Bronchial epithelial cell (primary cell): ENCODE measurements at places on chromosomes 3 and 15.
A peak's percentile ranks its signal among the peaks of the same experiment; 100 is the strongest.

GRCh38 chr15:45023659-45024225 is 747 bp downstream of the SORD start:
- peak; percentile 27 for DNase-seq

- DNase-seq = peak; percentile 26
Observed at GRCh38 chr15:96070636-96071035, 259.9 kb upstream of the NR2F2 start.

DNA sequence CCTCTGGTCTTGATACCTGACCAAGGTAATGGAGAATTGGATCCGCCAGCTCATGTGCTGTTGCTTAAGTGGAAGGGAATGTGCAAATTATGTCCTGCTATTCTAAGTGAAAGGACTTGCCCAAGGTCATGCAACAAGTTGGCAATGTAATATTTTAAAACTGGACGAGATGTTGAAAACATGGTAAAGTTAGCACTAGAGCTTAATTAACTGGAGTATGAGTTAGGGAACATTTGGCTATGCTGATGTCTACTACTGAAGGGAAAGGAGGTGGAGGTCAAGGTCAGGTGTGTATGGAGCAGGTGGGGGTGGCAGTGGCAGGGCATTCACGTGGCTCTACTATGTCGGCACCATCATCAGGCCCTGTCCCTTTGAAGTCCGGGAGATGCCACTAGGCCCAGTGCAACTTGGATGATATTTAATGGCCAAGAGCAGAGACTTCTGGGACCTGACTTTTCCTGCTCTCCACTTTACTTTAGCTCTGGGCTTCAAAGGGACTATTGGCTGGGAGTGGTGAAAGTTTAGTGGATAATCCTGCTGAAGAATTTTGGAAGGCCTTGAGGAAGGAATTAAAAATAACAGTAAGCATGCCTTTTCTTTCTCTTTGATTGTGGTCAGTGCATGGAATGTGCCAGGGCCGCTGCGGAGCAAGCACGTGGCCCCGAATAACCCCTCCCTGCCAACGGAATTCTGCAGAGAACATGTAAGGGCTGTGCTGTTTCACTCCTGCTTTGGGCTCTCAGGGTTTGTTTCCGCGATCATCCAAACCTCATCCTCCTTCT is 14.9 kb downstream of the SMAD3 start:
- DNase-seq = no peak

DNA sequence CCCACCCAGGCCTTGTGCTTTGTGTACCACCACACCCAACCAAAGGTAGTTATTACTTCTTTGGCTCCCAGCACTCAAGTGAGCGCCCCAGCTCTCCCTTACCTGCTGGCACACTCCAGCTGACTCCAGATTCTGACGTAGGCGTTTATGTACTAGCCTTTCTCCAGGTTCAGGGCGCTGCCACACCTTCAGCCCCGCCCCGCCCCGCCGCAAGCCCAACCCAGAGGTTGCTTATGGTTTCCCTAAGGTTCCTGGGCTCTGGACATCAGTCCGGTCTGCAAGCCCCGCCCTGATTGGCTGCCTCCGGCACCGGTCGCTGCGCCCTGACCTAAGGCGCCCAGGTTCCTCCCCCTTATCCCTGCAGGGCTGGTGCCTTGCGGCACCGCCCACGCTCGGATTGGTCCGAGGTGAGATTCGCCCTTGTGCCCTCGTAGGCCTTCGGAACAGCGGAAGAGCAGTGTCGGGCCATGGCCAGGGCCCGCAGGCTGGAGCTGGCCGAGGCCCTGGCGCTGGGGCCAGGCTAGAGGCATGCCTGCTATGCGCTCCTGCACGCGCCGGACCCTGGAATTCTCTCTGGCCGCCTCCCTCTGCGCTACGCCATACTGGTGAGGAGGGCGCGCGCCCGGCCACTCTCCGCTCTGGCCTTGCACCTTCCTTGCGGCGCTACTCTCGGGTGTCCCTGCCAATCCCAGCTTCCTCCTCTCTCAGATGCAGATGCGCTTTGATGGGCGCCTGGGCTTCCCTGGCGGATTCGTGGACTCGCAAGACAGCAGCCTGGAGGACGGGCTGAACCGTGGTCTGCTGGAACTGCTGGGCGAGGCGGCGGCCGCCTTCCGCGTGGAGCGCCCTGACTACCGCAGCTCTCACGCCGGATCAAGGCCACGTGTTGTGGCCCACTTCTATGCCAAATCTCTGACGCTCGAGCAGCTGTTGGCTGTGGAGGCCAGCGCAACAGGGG is 19.8 kb upstream of the NUDT16 start:
- DNase-seq = peak; percentile 81

- peak; percentile 30 for DNase-seq
Observed at GRCh38 chr15:74768771-74769342, 13.0 kb upstream of the CSK start.

DNA sequence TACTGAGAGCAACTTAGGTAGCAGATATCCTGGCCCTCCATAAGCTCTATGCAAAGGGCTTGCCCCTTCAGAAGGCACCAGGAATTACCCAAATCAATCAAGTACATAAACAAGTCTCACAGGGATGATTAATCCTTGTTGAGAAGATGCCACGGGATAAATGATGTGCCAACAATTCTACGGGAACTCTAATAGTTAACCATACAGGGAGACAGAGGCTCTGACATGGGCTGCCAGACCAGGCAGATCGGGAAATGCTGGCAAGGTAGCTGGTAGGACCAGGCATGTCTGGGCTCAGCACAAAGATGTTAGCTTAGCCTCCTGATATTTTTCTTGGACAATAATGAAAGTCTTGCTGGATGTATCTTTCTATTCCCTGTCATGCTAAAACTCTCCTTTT is 249.3 kb upstream of the THBS1 start:
- peak; percentile 91 for DNase-seq

DNA sequence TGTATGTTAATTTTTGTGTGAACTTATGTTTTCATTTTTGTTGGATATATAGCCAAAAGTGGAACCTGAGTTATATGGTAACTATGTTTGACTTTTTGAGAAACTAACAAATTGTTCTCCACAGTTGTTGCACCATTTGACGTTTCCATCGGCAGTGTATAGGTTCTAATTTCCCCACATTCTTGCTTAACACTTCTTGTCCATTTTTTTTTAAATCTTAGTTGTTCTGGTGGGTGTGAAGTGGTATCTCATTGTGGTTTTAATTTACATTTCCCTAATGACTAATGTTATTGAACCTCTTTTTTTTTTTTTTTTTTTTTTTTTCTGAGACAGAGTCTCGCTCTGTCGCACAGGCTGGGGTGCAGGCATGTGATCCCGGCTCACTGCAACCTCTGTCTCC is 8.0 kb downstream of the NISCH start:
- DNase-seq = no peak

DNA sequence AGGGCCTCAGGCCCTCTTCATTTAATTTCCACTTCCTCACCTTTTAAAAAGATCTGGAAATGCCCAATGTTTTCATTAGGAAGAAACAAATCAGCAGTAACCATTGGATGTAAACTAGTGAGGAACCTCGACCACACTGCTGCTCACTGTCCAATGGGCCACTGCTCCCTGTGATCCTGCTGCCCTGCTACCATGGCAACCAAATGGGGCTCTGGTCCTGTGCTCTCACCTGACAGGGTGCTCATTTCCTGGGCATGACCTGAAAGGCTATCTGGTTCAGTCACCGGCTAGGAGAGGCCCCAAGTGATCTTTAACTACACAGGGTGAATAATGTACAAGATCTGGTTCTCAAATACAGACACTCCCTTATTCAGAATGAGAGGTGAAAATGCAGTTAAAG is 54.6 kb downstream of the ARHGEF3 start:
- no peak for DNase-seq

GRCh38 chr3:32076566-32076965 is 29.9 kb upstream of the GPD1L start:
- no peak for DNase-seq

DNA sequence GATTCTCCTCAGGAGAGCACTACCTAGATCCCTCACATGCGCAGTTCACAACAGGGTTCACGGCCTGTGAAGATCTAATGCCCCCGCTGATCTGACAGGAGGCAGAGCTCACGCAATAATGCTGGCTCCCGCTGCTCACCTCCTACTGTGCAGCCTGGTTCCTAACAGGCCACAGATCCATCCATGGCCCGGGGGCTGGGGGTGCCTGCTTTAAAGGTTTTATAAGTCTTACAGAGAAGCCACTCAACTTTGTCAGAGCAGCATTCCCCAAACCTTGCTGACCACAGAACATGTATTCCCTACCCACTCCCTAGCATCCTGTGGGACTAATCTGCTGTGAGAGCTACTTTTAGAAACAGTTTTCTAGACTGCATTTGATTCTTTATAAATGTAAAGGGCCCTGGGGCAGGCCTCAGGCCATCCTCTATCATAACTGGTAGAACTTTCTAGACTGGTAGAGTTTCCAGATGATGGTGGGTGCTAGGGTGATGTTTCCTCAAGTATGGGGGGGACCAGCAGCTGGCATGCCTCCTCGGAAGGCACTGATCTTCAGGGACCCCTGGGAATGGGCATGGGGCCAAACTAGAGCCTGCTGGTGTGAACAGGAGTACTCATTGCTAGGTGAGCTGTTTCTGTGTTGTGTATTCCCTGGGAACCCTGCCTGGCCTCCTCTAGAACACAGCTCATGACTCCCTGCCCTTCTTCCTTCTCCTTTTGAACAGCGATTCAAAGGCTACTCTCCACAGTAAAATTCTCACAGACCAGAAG is 25.7 kb upstream of the RAD18 start:
- DNase-seq = no peak

DNA sequence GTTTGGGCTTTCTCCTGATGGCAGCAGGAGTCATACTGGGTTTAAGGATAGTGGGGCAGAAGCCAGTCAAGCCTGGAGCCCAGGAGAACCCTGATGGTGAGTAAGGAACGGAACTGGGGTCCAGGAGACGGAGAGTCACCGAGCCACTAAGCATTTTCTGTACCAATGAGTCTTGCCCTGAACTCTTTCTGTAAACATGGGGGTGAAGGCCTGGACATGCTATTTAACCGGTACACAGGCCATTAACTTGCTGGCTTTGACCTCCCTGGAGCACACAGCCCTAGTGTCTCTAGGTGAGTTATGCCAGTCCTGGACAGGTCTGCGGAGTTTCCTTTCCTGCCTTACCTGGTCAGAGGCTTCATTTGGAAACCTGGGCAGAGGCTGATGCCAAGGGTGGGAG is 3.9 kb downstream of the SLC6A6 start:
- no peak for DNase-seq

- DNase-seq = peak; percentile 6
Observed at GRCh38 chr3:168250415-168250861, 154.7 kb upstream of the GOLIM4 start.

- peak; percentile 94 for DNase-seq
Observed at GRCh38 chr3:171788546-171789351, 21.5 kb downstream of the PLD1 start.

- no peak for DNase-seq
Observed at GRCh38 chr3:161221806-161222600, 892 bp downstream of the NMD3 start.

GRCh38 chr3:123552768-123553167 is 32.1 kb downstream of the HACD2 start:
- no peak for DNase-seq

GRCh38 chr3:183475016-183475763 is 46.8 kb upstream of the MCF2L2 start:
- DNase-seq = no peak

- no peak for DNase-seq
Observed at GRCh38 chr3:135237371-135238143, 442.5 kb downstream of the EPHB1 start.

GRCh38 chr3:184591789-184592188 is 30.2 kb downstream of the EPHB3 start:
- DNase-seq = no peak

GRCh38 chr3:42608581-42608980 is 8.1 kb downstream of the NKTR start:
- DNase-seq = no peak

DNA sequence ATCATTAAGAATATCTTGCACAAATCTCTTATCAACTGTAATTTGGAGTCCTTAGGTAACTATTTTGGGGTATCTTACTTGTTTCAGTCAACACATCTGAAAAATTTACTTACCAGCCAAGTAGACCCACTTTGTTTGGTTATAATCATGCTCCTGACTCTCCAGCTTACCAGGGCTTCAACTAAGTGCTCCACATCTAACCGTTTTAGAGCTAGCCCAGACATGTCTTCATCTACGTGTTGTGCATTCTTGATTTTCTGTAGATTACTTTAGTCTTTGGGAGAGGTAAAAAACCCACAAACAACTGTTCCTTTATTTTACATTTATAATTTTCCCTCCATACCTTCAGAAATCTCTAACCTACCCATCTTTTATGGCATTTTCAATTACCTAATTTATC is 17.2 kb downstream of the EAF2 start:
- DNase-seq = peak; percentile 71

DNA sequence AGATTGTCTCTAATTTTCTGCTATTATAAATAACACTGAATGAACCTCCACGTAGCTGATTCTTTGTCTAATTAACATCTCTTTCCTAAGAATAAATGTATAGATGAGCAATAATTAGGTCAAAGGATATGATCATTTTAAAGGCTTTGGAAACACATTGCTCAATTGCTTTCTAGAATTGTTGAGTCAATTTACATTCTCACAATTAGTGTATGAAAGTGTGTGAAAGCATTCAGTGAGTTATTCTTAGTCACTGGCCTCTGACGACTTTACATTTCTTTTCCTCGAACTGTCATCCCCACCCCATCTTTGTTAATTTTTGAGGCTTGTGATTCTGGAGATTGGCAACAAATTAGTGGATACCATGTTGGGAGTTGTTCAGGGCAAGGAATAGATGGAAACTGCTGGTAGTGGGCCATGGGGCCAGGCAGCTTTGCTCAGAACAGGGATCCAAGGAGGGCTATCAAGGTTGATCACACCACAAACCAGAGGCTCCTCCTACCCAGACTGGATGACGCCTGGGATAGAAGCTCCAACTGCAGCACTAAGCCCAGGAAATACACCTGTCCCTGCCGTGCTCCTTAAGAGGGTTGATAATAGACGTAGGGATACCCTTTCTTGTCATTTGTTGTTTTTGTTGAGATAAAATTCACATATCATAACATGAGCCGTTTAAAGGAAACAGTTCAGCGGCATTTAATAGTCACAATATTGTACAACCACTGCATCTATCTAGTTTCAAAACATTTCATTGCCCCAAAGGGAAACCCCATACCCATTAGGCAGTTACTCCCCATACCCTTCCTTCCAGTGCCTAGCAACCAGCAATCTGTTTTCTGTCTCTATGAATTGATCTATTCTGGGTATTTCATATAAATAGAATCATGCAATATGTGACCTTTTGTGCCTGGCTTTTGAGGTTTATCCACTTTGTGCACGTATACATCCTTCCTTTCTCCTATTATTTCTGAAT is 27.9 kb downstream of the EIF1B start:
- DNase-seq = peak; percentile 98
